Caki2 (cell line): ENCODE measurements at places on chromosomes 2 and 18. TPM values are rescaled to one million over a fixed set of nuclear protein-coding genes. Genes with fewer than 3 reads are reported as not detected.

The HOXD13 gene
- total RNA-seq: not detected in 2 replicates

The C2orf69 gene
- total RNA-seq: 4.6 and 5.9 TPM in 2 replicates

The B4GALT6 gene
- 0.78 and 1.0 TPM in 2 replicates for total RNA-seq

The ANKRD53 gene
- total RNA-seq: not detected in 2 replicates

The CAPN10 gene
- total RNA-seq: 19.7 and 20.5 TPM in 2 replicates

The SEPTIN10 gene
- 57.1 and 76.8 TPM in 2 replicates for total RNA-seq

The PLB1 gene
- 0.10 TPM in 1 of 2 replicates, not detected in the other for total RNA-seq

The DSG1 gene
- not detected in 2 replicates for total RNA-seq

The ALPP gene
- not detected in 2 replicates for total RNA-seq

The RFX8 gene
- not detected in 2 replicates for total RNA-seq

The HOXD9 gene
- total RNA-seq: 9.5 and 13.4 TPM in 2 replicates

The MRPL44 gene
- 25.3 and 28.7 TPM in 2 replicates for total RNA-seq

The ANKRD30BL gene
- not detected in 2 replicates for total RNA-seq

DNA sequence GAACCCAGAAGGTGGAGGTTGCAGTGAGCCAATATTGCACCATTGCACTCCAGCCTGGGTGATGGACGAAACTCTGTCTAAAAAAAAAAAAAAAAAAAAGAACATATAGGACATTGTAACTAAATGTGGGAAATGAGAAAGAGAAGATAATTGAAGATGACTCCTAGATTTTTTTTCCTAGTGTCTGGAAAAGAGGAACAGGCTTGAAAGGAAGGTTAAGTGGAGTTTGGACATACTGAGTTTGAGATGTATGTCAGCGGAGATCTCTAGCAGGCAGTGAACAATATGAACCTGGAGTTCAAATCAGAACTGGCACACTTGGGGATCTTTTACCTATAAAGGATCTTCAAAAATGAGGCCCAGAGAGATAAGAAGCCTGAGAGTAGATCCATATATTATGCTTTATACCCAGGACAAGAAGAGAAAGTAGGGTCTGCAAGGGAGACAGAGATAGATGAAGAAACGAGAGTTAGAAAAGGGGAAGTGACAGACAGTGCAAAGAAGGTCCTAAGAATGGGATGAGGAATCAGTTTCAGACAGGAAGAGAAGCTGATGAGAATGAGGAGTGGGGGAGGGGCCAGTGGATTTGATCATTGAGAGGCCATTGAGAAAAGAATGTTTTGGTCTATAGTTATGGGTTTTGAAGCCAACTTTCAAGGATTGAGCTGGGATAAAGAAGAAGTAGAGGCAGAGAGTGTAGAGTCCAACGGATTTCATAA, 46.9 kb upstream of the CD28 start:
- DNase-seq: no peak

DNA sequence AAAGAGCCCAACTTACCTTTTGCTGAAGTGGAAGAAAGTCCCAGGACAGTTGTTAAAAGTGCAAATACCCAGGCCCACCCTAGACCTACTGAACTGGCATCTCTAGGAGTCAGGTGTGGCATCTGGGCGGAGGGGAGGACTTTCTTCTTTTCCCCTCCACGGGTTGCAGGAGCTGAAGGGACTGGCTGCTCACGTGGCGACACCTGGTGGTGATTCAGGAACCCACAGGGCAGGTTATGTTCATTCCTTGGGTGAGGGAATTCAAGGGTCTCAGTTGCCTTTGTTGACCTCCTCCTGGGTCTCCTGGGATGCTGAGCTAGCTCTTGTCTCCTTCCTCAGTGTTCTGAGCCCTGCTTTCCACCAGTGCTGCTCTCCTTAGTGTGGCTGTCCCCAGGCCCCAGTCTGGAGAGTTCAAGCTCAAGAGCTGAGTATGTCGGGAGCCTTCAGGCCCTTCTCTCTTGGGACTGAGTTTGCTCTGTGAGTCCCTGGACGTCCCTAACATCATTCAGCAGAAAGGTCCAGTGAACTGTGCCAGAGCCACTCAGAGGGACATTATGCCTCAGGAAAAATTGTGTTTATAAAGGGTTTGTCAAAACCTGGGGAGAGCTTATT, 56.9 kb downstream of the DYSF start:
- peak; percentile 49 for DNase-seq

- DNase-seq: no peak
Measured at GRCh38 chr2:38615237-38615636, 12.5 kb upstream of the HNRNPLL start.

GRCh38 chr2:24432735-24433134, 58.3 kb upstream of the NCOA1 start:
- no peak for DNase-seq

- DNase-seq: no peak
Measured at GRCh38 chr2:25784404-25784803, 93.9 kb downstream of the ASXL2 start.

DNA sequence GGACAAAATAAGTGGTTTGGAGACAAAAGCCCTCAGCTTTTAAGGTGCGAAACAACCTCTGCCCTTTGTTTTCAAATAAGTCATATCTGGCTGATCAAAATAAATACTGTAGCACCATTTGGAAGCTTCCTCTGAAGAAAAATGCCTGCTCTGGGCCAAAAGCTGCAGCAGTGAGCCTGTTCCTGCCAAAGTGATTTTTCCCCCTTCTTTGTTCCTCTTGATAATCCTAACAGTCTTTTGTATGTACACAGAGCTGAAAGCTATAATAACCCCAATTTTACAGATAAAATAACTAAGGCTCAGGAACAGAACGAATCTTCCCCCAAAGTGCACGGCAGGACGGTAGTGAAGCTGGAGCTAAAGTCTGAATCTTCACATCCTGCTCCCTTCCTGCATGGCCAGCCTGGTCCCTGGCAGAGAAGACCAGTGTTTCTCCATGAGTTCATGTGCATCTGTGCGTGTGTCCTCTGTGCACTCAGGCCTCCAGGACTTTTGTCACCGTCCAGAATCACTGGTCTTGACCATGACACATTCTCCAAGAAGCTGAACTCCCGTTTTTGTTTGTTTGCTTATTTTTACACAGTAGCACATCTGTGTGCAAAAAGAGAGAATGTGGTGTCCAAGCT, 2114.1 kb upstream of the PIK3C3 start:
- no peak for DNase-seq

GRCh38 chr2:161206471-161207032, 46.3 kb downstream of the TANK start:
- DNase-seq: no peak

DNA sequence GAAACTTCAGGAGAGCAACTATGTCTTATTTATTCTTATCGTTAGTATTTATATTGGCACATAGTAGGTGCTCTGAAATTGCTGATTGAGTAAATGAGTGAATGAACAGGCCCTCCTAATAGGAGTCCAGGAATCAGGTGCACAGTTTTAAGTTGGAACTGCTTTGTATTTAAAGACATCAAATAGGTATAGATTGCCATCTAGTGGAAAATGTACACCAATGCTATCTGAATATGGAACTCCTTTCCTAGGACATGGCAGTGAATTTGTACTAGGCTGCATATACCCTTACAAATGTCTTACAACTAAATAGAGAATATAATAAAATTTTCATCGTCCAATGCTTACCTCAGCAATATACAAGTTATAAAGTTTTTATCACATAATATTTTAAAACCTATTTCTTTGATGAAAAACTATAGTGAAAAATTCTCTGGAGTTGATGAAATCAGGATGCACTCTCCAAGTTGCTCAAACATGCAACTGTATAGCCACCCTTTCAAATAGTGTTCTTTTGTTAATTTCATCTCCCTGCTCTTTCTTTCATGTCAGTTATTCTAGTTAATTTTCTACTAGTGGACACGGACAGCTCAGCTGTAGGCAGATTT, 318.9 kb upstream of the SYT4 start:
- DNase-seq: peak; percentile 4

- no peak for DNase-seq
Measured at GRCh38 chr18:11110509-11110908, 38.9 kb downstream of the PIEZO2 start.

DNA sequence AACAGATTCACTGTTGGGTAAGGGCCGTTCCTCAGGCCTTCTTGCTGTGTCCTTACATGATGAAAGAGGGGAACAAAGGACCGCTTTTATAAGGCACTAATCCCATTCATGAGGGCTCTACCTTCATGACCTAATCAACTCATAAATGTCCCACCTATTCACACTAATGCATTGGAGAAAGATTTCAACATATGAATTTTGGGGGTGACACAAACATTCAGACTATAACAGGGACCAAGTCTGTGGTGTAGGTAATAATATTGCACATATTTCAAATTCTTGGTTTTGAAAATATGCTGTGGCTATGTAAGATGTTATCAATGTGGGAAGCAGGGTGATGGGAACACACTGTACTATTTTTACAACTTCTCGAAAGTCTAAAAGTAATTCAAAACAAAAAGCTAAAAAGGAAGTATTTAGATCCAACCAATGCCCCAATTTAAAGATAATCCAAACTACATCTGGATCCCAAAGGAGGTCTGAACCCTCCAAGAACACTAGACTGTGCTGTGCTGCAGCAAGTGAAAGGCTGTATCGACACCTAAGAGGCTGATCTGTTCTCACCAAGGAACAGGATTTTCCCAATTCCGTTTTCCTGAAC, 82.4 kb upstream of the TGIF1 start:
- DNase-seq: no peak

GRCh38 chr2:240600451-240600961, 14.0 kb downstream of the CAPN10 start:
- DNase-seq: no peak

- no peak for DNase-seq
Measured at GRCh38 chr2:12243381-12243780, 473.4 kb upstream of the TRIB2 start.

DNA sequence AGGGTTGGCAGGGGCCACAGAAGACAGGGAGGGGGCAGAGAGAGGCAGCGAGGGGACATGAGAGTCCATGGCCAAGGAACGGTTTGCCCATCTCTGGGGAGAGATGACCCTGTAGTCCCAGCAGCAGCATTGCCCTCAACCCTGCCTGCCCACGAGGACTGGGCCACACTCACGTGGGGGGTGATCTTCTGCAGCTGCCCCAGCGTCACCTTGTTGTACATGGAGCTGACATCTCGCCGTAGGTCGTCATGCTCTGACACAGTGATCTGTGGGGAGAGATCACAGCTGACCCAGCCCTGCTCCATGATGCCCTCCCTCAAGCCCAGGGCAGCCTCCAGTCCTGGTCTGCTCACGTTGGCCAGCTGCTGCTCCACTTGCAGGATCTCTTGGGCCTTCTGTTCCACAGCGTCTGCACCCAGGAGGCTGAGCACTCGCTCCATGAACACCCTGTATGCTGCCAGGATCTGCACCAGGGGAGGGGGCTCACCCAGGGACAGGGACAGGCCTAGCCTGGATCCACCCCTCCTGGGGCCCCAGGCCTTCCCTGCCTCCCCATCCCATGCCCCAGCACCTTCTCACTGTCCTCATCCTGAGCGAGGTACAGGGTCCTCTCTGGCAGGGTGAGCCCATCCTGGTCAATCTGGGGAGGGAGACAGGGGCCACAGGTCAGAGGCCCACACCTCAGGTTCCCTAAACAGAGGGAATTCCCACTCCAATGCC, 2.8 kb downstream of the ECEL1 start:
- no peak for DNase-seq

DNA sequence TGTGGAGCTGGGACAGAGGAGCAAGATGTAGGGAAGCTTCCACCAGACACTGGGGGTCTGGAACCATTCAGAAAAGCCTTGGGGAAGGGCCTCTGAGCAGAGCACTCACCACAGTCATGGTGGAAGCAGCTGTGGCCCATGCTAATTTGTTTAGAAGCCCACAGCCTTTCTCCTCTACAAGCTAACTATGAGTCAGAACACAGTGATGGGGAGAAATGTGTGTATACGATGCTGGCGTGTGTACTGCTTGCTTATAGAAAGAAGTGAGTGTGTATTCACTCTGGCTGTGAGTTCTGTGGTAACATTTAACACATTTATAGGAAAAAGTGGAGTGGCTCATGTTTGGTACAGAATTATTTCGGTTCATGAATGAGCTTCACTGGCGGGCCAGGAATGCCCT, 157.0 kb upstream of the ACAA2 start:
- no peak for DNase-seq

GRCh38 chr18:21110713-21111345, 784 bp downstream of the ROCK1 start:
- peak; percentile 37 for DNase-seq

DNA sequence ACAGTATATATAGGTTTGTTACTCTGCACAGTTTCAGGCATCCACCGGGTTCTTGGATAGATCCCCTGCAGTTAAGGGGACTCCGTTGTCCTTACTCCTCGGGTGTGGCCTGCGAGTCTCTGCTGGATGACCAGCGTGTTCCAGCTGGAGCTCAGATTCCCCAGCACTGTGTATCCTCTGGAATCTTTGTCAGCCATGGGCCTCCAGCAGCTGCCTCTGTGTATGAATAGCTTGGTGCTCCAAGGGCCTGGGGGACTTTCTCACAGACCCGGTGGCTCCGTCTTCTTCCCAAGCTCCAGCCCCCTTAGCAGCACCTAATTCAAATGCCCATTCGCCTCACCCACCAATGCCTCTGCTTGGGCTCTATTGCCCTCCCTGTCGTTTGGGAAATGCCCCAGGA, 6.3 kb downstream of the ANO7 start:
- no peak for DNase-seq

GRCh38 chr2:179561702-179562101, 297.1 kb upstream of the SESTD1 start:
- no peak for DNase-seq

GRCh38 chr2:98876741-98877140, 59.3 kb downstream of the CRACDL start:
- no peak for DNase-seq

GRCh38 chr2:65379721-65380171, 52.7 kb downstream of the SPRED2 start:
- no peak for DNase-seq

DNA sequence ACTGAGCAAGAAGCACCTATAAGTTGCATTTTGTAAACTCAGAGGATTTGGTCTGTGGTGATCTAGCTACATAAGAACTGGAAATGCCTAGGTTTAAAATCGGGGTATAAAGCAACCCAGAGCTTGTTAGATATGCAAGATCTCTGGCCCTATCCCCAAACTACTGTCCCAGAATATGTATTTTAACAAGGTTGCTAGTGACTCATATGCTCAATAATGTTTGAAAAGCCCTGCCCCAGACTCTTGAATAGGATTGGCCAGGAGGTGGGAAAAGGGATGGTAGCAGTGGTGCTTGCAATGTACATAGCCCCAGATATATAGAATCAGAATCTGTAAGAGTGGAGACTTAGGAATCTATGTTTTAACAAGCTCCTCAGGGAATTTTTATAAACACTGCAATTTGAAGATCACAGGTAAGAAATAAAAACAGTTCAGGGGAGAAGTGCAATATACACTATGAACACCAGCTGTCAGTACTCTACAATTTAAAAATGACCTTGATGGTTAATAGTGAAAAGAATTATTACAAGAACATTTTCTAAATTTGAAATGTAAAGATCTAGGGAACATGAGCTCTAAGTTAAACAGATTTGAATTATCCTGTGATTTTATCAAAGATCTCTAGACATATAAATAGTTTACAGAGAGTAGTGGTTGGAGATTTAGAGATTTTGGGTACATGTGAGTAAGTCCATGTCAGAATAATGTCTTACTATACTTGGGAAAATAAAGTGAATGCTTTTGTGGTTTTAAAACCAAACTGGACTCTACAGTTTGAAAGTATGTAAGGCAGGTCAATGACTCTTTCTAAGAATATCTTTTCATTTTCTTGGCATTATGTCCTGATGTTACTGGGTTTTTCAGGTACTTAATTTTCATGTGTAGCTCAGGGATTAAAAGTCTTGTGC, 7.7 kb upstream of the MMADHC start:
- no peak for DNase-seq

- DNase-seq: no peak
Measured at GRCh38 chr2:190420801-190421200, 12.6 kb downstream of the MFSD6 start.
